Transverse colon (tissue), 4 donors: ENCODE measurements at places on chromosomes 2 and 18.

GRCh38 chr2:220837226-220837625, 734.9 kb downstream of the EPHA4 start:
- no peak for DNase-seq

DNA sequence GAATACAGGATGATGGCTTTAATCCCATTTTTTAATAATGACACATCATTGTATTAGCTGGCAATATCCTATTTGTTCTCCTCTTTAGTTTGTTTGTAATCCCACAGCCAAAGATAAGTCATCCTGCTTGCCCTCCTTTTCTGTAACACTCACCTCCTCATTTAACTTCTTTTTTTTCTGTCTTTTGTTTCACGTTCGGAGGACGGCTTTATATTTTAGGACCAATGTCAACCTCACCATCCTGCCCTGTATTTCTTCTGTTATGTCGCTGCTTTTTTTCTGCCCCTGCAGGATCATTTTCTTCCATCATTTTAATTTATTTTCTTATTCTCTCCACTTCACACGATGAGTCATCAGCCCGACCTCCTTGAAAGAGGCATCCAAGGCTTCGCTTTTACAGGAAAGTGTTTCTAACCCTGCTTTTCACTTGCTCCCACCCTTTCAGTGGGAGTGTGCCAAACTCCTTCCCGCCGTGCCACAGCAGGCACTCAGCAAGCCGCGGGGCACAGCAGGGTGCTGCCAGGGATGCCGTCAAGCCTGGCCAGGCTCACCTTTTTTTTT, 11.4 kb downstream of the RAB31 start:
- DNase-seq, result no peak

GRCh38 chr2:3099145-3099859, 278.3 kb downstream of the EIPR1 start:
- DNase-seq, result no peak

- no peak for DNase-seq
These were observed 86.3 kb downstream of the EPB41L3 start for GRCh38 chr18:5457462-5457957.

- DNase-seq, result no peak
These were observed 135.0 kb upstream of the ACKR3 start for GRCh38 chr2:236434593-236434992.

GRCh38 chr2:197205585-197206215, 104.9 kb downstream of the ANKRD44 start:
- peak; percentile 30 for DNase-seq
